ENCODE measurements at places on chromosomes 3 and 15.
A peak's percentile ranks its signal among the peaks of the same experiment; 100 is the strongest.

DNA sequence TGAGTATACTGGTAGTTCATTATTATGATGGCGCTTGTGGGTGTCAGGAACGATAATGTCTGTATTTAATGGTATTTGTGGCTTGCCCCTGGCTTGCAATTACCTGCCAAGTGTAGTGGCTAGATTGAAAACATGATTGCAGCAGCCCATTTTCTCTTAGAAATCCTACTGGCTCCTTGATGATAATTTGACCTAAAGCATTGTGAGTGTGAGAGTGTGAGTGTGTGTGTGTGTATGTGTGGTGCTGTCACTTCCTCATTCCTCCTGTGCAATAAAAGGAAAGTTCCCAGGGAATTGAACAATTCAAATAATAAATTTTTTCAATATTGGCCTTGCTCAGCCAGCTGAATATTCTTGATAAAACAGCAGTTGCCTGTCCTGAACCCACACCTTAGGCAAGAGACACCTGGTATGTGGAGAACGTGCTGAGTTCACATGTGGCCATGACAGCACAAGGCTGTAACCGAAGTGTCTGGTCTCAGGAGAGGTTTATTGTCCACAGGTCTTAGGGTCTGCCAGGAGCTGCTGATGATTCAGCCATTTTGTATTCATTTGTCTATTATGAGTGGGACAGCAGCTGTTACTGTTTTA lies 193.3 kb downstream of the CD47 start:
- H3K27me3 ChIP-seq = peaks cover 56% of the 10 kb centered on the region
- peaks cover 4% of the 10 kb centered on the region for H3K4me1 ChIP-seq
- no peaks in the 10 kb centered on the region for H3K36me3 ChIP-seq
- no peak overlapping the region for H3K27ac ChIP-seq
- H3K4me3 ChIP-seq = no peak overlapping the region

DNA sequence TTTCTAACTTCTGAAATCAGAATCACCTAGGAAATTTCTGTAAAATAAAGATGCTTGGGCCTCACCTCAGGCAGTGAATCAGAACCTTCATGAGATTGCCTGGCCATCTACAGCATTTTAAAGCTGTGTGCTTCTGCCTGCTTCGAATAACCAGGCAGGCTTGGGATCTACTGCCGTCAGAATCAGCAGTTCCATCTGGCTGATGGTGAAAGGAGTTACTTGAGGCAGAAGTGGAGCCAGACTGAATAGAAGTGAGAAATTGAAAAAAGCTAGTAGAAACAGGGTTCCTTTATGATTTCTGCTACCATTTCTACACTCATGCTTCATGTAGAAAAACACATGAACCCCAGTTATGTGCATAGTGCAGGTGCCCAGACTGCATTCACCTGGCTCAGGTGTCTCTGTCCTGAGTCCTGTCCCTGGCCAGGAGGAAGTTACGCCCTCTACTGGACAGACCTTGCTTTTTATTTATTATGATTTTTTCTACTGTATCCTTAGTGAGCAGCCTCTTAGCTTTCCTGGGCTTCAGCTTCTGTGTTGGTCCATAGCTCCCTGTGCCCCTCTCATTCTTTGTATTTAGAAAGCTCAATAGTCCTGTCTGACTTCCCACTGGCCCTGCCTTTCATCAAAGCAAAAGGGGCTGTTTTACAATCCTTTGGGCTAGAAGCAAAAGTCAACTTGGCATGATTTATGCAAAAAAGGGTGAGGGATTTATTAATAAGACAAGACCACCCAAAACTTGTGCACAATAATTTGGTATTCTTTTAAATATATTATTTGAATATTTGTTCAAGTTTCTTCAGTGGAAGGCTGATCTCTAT lies 200.8 kb upstream of the GOLGA6L4 start:
- no peak for ATAC-seq
- no peak overlapping the region for H3K4me3 ChIP-seq
- no peaks in the 10 kb centered on the region for H3K4me1 ChIP-seq
- H3K36me3 ChIP-seq = no peaks in the 10 kb centered on the region

- H3K27me3 ChIP-seq = peaks cover 16% of the 10 kb centered on the region
- no peak for ATAC-seq
- no peak overlapping the region for H3K27ac ChIP-seq
- no peak overlapping the region for H3K4me3 ChIP-seq
These were observed 197.1 kb upstream of the TPM1 start for GRCh38 chr15:62845241-62846126.

DNA sequence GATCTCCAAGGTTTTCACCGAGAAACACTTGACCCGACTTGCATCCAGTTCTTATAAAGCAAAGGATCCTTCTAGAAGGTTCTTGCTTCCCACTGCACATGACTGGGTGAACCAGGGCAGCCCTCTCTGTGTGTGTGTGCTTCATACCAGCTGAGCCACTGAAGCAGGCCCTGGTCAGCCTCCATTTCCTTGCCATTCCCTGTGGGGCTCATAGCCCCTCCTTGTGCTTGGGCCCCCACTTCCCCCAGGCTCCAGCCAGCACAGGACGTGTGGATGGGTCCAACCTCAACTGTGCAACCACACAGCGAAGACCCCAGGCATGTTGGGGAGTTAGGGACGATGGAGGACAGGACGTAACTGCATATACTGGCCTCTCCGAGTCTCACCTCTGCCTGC lies 15.5 kb downstream of the KLF15 start:
- H3K27ac ChIP-seq = no peak overlapping the region
- H3K4me1 ChIP-seq = no peaks in the 10 kb centered on the region
- H3K27me3 ChIP-seq = peaks cover 13% of the 10 kb centered on the region
- no peak overlapping the region for H3K4me3 ChIP-seq

- H3K4me3 ChIP-seq = no peak overlapping the region
- H3K27me3 ChIP-seq = no peaks in the 10 kb centered on the region
- peaks cover 8% of the 10 kb centered on the region for H3K4me1 ChIP-seq
- H3K36me3 ChIP-seq = peaks cover 9% of the 10 kb centered on the region
These were observed 6.7 kb downstream of the CEP70 start for GRCh38 chr3:138587374-138587773.

DNA sequence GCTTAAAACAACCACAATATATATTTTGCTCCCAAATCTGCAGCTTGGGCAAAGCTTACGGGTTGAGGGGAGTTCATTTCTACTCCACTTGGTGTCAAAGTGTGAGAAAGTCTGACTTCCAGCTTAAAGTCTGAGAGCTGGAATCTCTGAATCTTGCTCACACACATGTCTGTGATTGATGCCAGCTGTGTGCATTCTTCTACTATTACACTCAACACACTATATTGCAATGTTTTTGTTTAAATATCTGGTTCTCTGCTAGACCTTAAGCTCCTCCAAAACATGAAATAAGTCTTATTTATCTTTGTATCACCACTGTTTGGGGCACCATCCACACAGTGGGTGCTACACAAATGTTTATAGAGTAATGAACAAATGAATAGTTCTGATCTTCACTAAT lies 36.7 kb upstream of the SECISBP2L start:
- no peak overlapping the region for H3K27ac ChIP-seq
- no peaks in the 10 kb centered on the region for H3K36me3 ChIP-seq
- no peak for ATAC-seq
- H3K27me3 ChIP-seq = no peaks in the 10 kb centered on the region
- H3K4me3 ChIP-seq = no peak overlapping the region
- no peaks in the 10 kb centered on the region for H3K4me1 ChIP-seq

DNA sequence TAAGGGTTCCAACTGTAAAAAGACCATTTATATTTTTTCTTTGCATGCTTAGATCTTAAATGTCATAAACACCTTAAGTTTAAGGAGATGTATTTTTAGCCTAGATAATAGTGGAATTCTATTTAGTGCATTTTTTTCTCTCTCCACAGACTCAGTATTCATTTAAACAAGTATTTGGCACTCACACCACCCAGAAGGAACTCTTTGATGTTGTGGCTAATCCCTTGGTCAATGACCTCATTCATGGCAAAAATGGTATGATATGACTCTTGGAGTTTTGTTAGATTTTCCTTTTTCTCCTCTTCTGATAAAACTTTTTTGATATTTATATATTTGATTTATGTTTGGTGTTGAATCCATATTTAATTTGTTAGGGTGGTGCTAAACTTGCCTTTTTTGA lies 7.3 kb downstream of the KIF23 start:
- peaks cover 56% of the 10 kb centered on the region for H3K36me3 ChIP-seq
- H3K27ac ChIP-seq = no peak overlapping the region
- H3K4me1 ChIP-seq = no peaks in the 10 kb centered on the region

DNA sequence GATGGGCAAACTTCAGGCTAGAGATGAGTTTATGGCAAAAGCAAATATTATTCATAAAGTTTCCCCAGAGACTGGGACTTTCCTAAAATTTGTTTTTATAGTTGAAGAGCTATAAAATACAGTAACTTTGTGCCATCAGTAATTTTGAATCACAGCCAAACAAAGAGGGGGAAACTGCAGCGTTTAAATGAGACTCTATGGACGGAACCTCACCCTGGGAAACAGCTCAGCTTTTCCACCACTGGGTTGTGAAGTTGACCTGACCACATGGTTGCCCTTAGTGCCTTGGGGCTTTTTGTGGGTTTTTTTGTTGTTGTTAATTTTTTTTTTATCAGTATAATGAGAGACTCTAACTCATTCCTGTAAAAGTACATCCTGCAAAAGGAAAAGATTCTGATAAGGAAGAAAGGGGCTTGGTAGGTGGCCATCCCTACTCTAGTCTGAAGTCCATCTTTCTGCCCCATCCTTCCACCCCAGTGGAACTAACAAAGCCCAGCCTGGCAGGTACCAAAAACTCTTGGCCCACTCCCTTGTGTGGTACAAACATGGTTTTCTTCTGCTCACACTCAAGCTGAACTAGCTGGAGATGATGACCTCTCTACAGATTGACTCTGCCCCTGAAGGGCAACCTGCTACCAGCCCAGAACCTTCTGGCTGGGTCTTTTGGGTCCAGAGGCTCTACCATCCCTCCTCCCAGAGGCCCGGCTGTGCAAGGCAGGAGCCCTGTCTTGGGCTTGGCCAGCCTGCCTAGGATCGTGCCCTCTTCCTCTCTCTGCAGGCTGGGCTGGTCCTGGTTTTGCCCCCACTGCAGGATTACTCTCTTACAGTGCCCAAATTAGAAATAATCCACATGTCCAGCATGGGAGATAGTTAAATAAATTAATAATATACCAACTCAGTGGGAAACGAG lies 41.2 kb downstream of the RLBP1 start:
- peak overlapping the region; percentile 58 for H3K4me3 ChIP-seq
- peak; percentile 83 for ATAC-seq
- H3K27ac ChIP-seq = peak overlapping the region; percentile 96
- H3K36me3 ChIP-seq = peaks cover 64% of the 10 kb centered on the region

GRCh38 chr3:34851137-34851536 lies 788.2 kb upstream of the ARPP21 start:
- no peaks in the 10 kb centered on the region for H3K4me1 ChIP-seq
- H3K27me3 ChIP-seq = no peaks in the 10 kb centered on the region
- no peak overlapping the region for H3K27ac ChIP-seq
- no peaks in the 10 kb centered on the region for H3K36me3 ChIP-seq

GRCh38 chr3:15065550-15066007 lies 464 bp upstream of the MRPS25 start:
- peak overlapping the region; percentile 95 for H3K4me3 ChIP-seq
- ATAC-seq = no peak
- peaks cover 4% of the 10 kb centered on the region for H3K4me1 ChIP-seq
- peak overlapping the region; percentile 90 for H3K27ac ChIP-seq
- peaks cover 19% of the 10 kb centered on the region for H3K36me3 ChIP-seq

DNA sequence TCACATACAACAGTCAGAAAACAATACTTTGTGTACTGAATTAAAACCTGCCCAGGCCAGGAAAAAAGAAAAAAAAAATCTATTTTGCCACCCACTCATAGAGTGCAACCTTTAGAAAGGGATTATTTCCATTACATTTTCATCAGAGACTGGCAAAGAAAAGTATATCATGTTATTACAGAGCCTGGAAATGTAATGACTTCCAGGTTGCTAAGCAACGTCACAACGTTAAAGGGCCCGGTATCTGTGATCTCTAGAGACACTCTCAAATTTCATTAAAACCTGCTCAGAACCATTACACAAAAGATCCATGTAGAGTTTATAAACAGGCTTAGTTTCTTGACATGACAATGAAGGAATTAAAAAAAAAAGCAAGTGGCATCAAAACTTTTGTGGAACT lies 170.5 kb downstream of the CTNNB1 start:
- no peak overlapping the region for H3K4me3 ChIP-seq
- no peaks in the 10 kb centered on the region for H3K36me3 ChIP-seq
- no peak for ATAC-seq
- no peaks in the 10 kb centered on the region for H3K4me1 ChIP-seq
- H3K27me3 ChIP-seq = no peaks in the 10 kb centered on the region

GRCh38 chr3:165210132-165210531 lies 13.9 kb upstream of the SLITRK3 start:
- H3K27ac ChIP-seq = no peak overlapping the region
- H3K27me3 ChIP-seq = peaks cover 4% of the 10 kb centered on the region

DNA sequence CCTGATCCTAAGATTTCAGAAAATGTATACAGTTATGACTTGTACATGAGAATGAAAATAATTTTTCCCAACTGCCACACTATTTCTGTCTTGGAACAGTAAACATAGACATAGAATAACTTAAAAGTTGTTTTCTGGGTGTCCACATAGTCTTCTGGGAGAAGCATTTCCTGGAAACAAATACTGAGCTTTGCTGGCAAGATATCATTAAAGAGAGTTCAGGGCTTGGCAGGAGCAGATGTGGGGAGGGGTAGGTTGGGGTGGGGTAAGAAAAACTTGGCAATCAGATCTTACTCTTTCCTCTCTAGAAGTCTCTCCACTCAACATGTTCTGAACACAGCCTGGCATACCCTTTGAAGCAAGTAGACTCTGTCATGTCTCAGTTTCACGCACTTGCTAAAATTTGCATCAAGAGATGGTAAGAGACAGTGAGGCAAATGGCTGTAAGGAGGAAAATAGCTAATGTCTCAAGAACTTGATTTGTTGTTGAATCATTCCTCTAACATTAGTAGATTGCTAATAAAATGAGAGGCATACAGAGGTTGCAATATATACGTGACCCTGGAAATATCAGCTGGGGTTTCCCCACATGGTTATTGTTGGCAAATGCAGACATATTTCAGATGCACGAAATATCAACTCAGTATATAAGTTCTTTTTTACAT lies 27.3 kb upstream of the ABI3BP start:
- no peaks in the 10 kb centered on the region for H3K36me3 ChIP-seq
- H3K27ac ChIP-seq = no peak overlapping the region
- H3K4me3 ChIP-seq = no peak overlapping the region
- ATAC-seq = no peak
- H3K4me1 ChIP-seq = no peaks in the 10 kb centered on the region
- H3K27me3 ChIP-seq = peaks cover 17% of the 10 kb centered on the region

DNA sequence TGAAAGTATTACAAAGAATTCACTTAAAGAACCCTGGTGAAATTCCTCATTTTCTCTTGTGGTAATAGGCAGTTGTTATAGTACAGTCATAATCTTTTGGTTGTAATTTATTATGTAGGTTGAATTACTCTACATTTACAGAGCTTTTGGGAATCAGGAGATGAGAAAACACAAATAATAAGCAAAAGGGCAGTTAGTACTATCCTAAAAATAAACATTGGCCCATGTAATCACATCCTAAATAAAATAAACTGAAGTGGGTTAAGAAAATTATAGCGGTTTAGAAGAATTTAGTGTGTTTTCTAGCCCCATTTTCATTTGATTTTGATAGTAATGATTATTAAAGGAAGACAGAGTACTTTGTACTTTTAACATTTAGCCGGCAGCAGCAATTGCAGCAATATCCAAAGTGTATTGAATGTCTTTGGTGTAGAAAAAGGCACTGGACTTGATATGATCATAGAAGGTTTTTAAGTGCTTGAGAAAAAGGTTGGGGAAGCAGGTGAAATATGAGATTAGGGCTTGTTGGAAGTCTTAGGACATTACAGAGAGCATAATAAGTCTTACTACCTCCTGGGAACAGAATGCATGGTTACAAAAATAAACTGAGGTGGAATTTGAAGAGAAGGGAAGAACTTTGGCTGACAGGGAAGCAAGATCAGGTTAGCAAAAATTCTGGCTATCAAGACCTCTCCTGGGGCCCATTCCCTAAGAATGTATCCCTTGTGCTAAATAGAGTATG lies 79.9 kb downstream of the MBNL1 start:
- ATAC-seq = no peak
- no peaks in the 10 kb centered on the region for H3K27me3 ChIP-seq
- H3K4me3 ChIP-seq = no peak overlapping the region
- H3K27ac ChIP-seq = no peak overlapping the region
